ENCODE measurements at places on chromosomes 2 and 18.
A peak's percentile ranks its signal among the peaks of the same experiment; 100 is the strongest.

- DNase-seq: no peak
Observed at GRCh38 chr2:148533685-148534084, 110.9 kb upstream of the EPC2 start.

- no peak for DNase-seq
Observed at GRCh38 chr2:9221223-9221622, 14.6 kb downstream of the ASAP2 start.

- DNase-seq: peak; percentile 94
Observed at GRCh38 chr2:36450466-36451196, 95.1 kb downstream of the CRIM1 start.

DNA sequence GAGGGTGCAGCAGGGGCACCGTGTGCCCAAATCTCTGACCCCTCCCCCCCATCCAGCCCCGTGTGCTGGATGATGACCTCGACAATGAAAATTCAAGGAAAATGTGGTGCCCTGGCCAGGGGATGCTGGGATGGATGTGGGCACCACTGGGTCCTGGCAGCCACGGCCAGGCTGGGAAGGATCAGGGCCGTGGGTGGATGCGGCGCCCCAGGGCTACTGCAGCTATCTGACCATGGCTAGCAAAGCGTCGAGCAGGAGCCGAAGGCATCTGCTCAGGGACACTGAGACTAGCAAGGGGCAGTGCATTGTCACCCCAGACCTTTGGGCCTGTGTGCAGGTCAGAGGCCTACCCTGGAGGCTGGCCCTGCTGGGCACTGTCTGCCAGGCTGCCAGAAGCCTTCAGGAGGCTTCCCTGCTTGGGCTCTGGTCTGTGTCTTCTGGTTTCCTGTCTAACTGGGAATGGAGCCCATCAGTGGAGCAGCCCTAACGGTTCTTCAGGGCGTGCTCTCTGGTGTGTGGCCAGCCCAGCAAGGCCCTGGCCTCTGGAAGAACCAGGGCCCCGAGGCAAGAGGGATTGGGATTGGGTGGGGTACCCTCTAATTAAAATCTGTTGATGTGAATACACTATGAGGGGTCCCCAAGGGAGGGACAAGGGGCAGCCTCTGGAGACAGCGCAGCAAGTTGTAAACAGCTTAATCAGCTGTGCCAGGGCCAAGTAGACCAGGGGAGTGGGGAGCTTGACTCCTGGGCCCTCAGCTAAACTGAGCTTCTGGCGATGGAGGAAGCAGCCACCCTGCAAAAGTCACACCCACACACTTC, 98.0 kb downstream of the STPG4 start:
- DNase-seq: no peak

DNA sequence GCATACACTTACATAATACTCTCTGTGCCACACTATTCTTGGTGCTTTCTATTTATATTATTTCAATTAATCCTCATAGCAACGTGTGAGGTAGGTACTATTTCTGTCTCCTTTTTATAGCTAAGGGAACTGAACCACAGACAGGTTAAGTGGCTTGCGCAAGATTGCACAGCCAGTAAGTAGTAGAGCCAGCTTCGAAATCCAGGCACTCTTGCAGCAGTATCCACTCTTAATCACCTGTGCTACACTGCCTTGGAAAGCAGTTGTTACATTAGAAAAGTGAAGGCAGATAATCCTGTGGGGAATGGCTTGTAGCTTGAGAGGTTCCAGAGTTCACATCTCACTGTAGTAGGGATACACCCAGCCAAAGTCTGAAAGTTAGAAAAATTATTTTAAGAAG, 198.3 kb downstream of the LDLRAD4 start:
- DNase-seq: no peak

DNA sequence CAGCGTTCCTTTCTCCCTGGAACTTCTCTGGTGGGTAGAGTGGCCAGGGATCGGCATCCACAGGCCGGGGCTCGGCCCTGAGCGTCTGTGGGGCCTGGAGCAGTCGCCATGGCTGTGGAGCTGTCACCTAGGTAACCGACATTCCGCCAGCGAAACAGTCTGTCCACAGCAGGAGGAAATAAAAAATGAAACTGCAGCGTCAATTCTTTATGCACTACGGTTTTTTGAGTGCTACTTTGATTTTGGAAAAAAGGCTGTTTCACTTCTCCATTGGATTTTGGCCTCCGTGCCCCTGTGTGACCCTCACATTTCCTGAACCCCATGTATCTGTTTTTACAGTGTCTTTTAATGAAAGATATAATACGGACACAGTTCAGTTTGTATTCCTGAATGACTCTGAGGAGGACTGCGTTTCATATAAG, 163.4 kb downstream of the LDLRAD4 start:
- peak; percentile 48 for DNase-seq

DNA sequence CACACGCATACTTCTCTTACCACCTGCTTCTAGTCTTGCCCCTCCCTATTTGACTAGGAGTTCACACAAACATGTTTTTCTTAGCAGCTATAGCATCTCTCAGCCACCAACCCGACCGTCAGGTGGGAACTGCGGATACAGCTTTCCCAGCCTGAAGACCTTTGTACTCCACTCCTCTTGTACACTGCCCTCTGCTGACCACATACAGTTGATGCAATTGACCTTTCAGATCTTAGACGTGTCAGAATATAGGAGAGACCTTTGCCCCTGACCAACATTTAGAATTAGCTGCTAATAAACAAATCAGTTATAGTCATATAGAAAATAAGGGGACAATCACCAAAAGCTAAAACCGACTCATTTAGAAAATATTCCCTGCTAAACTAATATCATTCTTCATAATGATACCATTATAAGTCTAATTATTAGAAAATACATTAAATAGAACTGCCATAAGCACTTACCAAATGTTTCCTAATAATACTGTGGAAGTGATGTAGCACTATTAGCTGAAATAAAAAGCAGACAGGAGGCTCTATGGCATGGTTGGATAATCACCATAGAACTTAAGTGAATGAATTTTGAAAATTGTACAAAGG, 208.4 kb downstream of the RAD51AP2 start:
- peak; percentile 51 for DNase-seq

GRCh38 chr2:14816069-14817060, 183.8 kb downstream of the LRATD1 start:
- DNase-seq: no peak

DNA sequence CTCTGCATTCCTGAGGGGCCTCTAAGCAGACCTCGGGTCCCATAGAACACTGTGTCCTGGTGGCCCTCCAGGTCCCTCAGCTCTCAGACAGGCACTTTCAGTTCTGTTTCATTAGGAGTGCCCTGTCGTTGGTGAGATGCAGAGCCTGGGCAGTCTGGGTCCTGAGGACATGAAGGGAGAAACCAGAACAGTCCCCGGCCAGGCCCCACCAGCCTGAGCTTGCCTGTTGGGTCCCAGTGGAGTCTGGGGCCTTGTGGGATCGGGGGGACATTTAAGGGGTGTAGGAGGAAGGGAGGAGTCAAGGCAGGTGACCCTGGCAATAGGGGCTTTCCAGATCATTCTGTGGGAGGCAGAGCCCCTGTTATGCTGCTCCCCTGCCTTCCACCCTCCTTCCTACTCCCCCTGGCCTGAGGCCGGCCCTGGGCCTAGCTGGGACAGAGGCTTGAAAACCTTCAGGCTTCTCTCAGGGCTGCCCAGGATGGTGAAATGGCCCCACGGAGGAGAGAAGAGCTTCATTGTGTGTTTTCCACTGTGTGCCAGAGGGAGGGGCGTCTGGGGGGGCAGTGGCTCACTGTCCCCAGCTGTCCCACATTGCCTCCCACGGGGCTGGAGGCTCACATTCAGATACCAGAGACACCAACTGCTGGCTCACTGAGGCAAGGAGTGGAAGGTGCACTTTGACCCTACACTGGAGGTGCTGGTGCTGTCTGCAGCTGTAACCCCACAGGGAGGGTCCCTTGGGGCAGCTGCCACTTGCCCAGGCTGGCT, 26.6 kb upstream of the CATIP start:
- no peak for DNase-seq

All from fibroblast of skin of right quadriceps (primary cell).